ENCODE measurements at places on chromosomes 7 and 10.

GRCh38 chr7:135994466-135995205 is 17.5 kb upstream of the MTPN start:
- DNase-seq, result no peak

- DNase-seq, result no peak
These were observed 605.1 kb downstream of the SORCS1 start for GRCh38 chr10:106559442-106559841.

GRCh38 chr7:150852371-150852905 is at the start of gene AOC1:
AOC1 (plus strand) TSS chr7:150852517; CDS start chr7:150856471, 3,954 bp downstream.
- DNase-seq, result no peak

DNA sequence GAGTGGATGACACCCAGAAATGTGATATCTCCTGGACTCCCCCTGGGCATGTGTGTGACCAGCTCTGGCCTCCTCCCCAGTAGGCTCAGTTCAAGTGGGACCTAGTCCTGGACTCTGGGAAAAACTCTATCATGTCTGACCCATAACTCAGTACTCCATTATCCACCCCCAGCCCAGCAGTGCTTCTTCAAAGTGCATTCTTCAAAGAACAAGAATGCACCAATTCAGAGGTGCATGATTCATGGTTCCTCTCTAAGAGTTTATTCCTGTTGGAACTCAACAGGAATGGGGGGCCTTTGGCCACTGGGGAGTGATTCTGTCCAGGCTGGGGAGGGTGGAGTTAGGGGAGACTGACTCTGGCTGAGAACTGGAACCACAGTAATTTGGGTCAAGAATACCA is 173.6 kb upstream of the CXCL12 start:
- no peak for DNase-seq

DNA sequence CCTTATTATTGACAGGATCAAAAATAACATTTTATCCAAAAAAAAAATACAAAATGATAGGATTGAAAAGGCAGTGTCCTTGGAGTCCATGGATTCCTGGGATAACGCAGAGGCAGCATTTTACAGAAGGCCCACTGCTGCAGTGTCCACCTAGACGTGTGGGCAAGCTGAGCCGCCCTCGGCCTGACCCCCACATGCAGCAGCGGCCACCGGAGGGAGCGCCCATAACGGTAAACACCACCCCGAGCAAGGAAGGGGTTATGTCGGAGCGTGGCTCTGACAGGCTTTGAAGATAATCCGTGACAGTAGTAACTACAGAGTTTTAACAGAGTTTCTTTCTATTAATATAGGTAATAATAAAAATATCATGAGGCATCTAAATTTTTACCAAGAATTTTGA is 45.3 kb upstream of the PITRM1 start:
- no peak for DNase-seq

DNA sequence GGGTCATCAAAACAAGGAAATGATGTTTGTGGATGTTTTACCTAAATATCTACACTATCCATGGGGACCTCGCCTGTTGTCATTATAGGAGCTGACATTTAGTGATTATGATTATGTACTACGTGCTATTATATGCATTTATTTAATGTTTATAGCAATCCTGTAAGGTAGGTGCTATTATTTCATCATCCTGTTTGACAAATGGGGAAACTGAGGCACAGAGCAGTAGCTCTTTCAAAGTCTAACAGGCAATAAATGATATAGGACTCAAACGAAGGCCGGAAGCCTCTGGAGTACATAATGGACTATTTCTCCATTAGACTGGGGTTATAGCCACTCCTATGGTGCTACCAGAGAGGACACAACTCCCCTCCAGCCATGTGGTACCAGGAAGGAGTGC is 60.6 kb upstream of the KDM7A start:
- no peak for DNase-seq

DNA sequence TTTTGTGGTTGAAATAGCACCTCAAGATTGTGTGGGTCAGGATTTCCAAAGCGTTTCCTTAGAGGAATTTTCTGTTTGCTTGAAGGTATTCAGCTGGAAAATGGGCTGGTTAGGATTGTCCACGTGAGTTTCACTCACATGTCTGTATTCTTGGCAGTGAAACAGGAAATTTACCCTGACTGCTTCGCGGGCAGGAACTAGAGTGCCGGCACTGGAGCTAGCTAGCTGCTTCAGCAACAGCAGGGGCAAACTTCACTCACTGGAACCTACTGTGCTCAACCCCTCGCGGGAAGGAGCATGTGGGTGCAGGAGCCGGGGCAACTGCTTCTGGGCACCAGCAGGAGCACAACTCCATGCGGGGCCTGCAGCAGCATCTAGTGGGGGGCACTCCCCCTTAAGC is 38.0 kb upstream of the RTKN2 start:
- DNase-seq, result peak; percentile 1

- no peak for DNase-seq
These were observed 19.6 kb upstream of the MACC1 start for GRCh38 chr7:20236790-20237189.

GRCh38 chr7:120862987-120863590 is 5.1 kb upstream of the TSPAN12 start:
- no peak for DNase-seq

DNA sequence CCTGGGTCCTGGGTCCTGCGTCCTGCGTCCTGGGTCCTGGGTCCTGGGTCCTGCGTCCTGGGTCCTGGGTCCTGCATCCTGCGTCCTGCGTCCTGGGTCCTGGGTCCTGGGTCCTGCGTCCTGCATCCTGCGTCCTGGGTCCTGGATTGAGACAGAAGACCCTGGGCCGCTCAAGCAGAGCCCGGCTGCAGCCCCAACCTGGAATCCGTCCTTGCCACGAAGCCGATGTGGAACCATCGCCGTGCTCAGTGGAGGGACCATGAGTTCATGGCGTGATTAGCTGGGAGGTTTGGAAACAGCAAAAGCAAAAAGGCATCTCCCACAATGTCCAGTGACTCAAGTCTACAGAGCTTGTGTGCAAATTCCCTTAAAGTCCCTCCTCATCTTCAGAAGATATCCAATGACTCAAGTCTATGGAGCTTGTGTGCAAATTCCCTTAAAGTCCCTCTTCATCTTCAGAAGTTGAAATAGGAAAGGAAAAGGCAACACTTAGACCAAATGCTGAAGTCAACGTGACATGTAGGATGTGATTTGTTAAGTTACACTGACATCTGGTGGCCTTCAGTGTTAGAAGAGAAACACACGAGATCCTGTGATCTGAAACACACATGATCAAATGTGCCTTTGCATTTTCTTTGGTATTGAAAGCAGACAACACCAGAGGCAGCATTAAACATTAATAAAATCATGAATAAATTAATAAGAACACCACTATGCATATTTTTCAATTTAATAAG is 179.9 kb downstream of the PTPRN2 start:
- DNase-seq, result no peak

- DNase-seq, result no peak
These were observed 47.0 kb upstream of the ELMO1 start for GRCh38 chr7:37495574-37496184.

DNA sequence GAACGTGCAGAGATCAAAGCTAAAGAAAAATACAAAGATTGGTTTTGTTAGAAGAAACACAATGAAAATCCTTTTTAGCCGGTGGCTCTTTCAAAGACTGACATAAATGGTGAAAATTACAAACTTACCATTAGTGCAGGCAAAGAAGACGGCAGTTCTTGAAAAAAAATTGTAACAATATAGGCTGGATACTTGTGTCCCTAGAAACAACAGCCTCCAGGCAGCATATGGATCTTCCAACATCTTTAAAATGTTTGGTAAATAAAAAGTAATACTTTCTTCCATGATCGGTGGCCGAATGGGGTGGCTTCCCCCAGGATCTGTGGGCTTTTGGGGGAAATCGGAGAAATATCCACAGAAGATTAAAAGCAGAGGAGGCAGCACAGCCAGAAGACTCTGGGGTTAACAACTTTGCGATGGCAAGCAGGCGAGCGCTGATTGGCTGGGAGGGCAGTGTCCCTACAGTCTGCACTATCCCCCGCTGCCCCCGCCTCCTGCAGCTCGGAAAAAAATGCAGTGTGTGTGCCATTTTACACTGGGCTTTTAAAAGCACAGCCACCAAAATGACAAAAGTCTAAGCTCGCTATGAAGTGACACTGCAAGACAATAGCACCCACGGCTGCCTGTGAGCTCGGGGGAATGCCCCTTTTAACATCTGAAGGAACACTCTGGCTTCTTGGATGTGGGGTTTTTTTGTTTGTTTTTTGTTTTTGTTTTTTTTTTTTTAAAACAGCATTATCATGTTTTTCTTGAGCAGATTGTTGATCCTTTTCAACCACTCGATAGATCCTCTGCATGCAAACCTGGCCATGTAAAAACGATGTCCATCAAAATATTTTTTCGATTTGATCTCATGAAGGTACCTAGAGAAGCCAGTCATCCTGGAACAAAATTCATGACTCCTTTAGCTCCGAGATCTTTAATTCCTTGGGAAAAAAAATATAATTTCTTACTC is 31.7 kb upstream of the EPC1 start:
- peak; percentile 91 for DNase-seq

- no peak for DNase-seq
These were observed 67.1 kb downstream of the HK1 start for GRCh38 chr10:69345402-69345801.

- no peak for DNase-seq
These were observed 491.3 kb downstream of the RPS24 start for GRCh38 chr10:78524941-78525340.

DNA sequence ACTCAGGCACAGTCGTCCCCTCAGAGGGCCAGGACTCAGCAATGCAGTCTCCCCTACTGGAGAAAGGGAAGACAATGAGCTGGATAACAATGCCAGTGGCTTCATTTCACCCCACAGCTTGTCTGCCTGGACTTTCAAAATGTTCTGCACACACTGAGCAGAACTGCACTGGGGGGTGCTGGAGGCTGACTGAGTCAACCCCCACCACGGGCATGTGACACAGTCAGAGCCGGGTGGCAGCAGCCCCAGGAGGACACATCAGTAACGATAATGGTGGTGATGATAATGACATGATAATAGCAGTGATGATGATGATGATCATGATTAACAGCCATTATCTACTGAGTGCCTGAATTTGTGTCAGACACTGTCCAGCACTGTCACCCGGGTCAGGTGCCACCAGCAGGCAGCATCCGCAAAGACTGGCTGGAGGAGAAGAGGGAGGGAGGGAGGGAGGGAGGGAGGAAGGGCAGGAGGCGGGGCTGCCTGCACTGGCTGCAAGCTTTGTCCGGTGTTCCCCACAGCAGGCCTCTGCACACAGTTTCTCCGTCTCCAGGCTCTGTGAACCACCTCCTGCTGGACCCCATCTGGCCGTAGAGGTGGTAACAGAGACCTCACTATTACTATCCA is 67.4 kb downstream of the PLXNA4 start:
- no peak for DNase-seq

GRCh38 chr10:88196291-88196690 is 332.9 kb downstream of the PTEN start:
- no peak for DNase-seq

- DNase-seq, result no peak
These were observed 4.9 kb downstream of the FAM53B start for GRCh38 chr10:124739119-124739921.

- DNase-seq, result no peak
These were observed 55.2 kb downstream of the TSPAN12 start for GRCh38 chr7:120802751-120803150.

- DNase-seq, result no peak
These were observed 188.7 kb upstream of the SEMA3E start for GRCh38 chr7:83837683-83838082.

All from T follicular helper cell (primary cell).